ENCODE measurements at places on chromosomes 2 and 18.

DNA sequence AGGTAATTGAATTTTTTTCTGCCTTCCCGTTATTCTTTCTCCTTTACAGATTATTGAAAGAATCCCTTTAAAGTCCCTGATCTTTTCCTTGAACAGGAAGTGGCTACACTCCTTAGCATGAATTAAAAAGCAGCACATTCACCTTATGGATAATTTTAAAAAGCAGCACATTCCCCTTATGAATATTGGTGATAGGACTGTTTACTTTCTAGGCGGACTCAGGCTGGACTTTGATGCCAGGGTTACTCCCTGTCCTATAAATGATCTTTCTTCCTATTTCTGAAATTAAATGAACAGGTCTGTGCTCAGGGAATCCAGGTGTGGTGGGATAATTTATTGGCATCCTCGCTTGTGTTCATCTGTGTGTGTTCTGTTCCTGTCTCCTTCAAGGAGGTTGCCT, 226.0 kb downstream of the DCDC2C start:
- no peak for DNase-seq

DNA sequence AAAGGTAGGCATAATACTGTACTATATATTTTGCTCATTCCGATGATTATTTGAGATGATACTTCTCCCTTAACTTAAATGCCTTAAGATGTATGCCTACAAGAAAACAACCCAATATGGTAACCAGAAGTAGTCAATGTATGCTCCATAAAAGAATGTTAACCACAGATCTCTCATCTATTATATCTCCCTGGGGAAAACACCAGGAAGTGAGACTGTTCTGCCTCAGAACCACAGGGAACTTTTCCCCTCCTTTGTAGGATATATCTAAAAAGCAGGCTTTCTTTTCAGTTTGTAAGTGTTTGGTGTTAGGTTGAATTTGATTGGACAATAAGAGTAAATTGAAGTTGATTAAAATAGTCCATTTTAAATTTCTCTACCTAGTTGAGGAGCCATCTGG, 1160.5 kb upstream of the NXPH2 start:
- no peak for DNase-seq

- DNase-seq: no peak
Observed at GRCh38 chr2:513981-514706, 163.1 kb downstream of the TMEM18 start.

- no peak for DNase-seq
Observed at GRCh38 chr2:67159929-67160328, 237.2 kb upstream of the ETAA1 start.

DNA sequence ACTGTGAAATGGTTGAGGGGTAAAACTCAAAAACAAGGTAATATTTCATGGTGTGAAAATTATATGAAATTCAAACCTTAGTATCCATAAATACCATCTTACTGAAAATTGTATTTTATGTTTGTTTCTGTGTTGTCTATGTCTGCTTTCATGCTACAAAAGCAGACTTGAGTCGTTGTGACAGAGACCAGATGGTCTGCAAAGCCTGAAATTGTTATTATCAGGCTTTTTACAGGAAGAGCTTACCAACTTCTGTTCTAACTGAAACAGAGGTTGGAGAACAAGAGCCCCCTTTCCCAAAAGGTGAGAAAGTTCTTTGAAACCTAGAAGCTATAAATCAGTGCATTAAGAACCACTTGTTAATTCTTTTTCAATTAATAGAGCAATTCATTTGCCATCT, 110.0 kb downstream of the COL4A4 start:
- no peak for DNase-seq

DNA sequence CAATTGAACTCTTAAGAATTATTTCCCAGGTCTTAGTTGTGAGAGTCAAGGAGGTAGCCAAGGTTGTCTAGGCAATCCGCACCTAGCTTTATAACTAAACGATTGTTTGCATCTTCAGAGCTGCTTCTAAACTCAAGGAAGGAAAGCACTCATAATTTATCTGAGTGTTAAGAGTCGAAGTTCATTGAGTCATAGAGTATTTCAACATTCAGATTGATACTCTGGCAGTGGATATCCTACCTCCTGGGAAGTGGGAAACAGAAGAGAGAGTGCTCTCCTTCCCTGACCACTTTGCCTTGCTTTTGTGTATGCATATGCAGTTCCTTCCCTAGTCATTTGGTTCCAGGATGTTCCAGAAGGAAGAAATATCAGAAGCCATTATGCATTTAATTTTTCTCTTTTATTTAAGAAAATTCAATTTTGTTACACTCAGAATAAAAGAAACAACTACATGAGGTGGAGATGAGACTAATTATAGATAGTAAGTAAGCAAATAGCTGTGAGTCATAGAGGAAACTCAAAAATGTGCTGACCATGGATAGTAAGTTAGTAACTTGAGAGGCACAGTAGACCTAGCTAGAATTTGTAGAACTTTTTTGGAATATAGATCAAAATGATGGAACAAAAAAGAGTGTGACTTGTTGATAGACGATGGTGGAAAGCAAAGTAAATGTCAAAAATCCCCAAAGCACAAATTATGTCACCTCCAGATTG, 35.4 kb upstream of the FSHR start:
- DNase-seq: no peak

- no peak for DNase-seq
Observed at GRCh38 chr18:6947338-6948030, 170.1 kb downstream of the LAMA1 start.
